ENCODE measurements at places on chromosomes 7 and 10. TPM values are rescaled to one million over a fixed set of nuclear protein-coding genes. Genes with fewer than 3 reads are reported as not detected.

FAM221A gene
- 2.8 TPM for total RNA-seq

GNGT1 gene
- total RNA-seq = not detected

NME8 gene
- not detected for total RNA-seq

ABCC2 gene
- total RNA-seq = 0.33 TPM

ZNF467 gene
- 0.73 TPM for total RNA-seq

GIMAP6 gene
- 0.15 TPM for total RNA-seq

IL2RA gene
- not detected for total RNA-seq

OR2F1 gene
- total RNA-seq = not detected

RELN gene
- 4.7 TPM for total RNA-seq

PLA2G12B gene
- total RNA-seq = not detected

PKD2L1 gene
- not detected for total RNA-seq
